ENCODE measurements at places on chromosomes 13 and 19.

DNA sequence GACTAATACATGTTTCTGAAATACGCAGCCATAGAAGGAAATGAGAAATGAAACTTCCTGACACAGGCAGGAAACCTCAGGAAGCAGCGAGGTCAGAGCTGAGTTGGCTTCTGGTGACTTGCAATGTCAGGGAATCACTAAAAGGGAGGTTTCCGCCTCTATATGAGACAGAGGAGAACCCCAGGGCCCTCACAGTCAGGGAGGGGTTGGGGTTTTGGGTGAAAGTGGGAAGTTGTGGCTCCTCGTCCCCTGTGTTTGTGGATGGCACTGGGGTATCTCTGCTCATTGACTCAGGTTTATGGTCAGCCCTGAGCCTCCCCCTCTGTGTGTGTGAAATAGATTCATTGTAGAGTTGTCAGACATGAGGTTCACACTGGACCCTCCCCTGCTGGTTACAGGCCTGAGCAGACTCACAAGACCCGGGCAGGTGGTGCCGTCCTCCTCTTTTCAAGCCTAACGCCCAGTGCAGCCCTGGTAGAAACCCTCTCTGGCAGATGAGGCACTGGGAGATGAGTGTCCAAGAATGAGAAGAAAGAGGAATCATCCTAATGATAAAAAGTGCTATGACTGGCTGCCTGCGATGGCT lies 5.5 kb upstream of the LILRA6 start:
- peak; percentile 30 for DNase-seq

GRCh38 chr19:39139971-39140453 lies 14.4 kb downstream of the PAK4 start:
- DNase-seq, result no peak

DNA sequence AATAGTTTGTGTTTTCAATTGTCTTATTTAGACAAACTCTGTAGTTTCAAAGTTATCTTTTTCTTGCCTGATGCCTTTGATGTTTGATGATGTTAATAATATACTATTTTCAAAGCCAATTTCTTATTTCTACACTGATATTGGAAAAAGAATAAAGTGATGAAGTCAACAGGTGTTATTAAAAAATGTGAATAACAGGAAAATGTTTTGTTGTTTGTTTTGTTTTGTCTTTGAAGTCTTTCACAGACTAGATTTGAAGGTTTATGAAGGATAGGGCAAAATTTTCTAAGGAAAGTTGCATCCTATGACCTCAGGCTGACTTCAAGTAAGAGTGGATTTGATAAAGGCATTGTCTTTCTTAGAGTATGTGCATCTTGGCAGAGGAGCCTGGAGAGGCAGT lies 31.2 kb downstream of the ZNF790 start:
- DNase-seq, result no peak

DNA sequence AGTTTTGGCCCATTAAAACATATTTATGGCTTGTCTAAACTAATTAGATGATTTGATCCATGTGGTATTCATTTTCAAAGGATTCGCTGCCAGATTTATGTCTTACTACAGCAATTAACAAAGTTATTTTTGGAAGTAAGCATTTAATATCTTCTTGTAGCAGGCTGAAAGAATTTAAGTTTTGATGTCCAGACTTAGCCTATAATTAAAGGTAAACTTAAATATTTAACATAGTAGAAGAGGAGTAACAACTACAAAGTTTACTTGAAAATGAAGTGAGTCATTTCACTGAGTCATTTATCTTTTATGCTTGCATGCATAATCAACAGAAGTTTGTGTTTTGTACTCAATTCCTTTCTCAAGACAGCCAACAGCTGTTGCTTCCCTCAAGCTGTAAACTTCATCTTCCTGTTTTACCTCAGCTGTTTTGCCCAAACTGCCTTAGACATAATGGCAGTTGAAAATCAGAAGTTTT lies 58.1 kb downstream of the EDNRB start:
- no peak for DNase-seq

DNA sequence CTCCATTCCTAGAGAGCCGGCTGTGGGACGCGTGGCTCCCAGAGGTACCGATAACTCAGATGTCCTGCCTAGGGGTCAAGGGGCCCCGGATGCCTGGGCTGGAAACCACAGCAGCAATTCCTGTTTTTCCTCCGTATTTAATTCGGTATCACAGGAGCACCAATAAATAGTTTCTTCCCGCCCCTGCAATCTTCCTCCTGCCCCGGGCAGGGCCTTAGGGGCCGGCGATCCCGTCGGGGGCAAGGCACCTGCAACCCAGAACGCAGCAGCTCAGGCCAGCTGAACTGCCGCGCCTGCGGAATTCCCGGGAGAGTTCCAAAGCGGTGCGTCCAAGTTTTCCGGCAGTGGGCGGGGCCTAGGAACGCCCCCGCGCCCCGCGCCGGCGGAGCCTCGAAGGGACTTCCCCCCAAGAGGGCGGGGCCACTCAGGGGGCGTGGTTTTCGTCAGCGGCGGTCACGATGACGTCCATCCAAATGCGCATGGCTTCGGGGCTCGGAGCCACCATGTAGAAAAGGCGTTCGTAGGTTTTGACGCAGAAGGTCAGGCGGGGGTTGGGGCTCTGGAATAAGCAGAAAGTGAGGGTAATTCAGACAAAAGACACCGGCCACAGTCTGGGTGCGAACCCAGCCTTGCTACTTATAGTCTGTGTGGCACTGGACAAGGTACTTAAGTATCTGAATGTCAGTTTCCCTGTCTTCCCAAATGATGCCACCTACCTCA lies 9.7 kb upstream of the LYPD3 start:
- DNase-seq, result peak; percentile 95

DNA sequence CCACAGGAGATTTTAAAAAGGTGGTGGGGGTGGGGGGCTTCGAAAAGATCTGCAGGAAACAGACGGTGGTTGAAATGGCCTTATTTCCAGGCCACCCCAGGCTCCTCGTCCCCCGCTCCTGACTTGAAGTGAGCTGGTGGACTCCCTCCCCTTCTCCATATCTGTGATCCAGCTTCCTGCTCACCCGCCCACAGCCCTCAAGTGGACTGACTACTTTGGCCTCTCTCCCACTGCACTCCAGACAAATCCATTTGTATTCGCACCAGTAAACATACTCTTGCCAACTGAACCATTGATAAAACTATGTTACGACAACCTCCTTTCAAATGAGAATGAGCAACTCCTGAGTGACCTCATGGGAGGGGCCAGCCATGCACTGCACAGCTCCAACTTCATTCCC lies 259.5 kb downstream of the COL4A1 start:
- no peak for DNase-seq

DNA sequence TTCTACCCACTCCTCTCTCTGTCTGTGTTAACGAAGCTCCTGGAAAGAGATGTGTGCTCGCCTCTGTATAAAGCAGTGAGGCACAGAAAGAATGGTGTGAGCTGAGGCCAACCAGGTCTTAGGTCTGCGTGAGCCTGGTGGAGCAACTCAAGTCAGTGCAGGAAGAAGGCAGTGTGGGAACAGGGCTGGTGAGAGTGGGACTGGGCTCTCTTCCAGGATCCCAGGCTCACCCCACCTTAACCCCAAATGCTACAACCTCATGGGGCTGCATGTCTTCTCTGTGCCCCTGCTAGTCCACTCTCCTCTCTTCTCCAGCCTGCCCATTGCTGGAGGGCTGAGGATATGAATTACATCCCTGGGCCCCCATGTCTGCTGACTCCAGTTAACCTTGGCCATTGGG lies 127.4 kb downstream of the DCT start:
- no peak for DNase-seq

DNA sequence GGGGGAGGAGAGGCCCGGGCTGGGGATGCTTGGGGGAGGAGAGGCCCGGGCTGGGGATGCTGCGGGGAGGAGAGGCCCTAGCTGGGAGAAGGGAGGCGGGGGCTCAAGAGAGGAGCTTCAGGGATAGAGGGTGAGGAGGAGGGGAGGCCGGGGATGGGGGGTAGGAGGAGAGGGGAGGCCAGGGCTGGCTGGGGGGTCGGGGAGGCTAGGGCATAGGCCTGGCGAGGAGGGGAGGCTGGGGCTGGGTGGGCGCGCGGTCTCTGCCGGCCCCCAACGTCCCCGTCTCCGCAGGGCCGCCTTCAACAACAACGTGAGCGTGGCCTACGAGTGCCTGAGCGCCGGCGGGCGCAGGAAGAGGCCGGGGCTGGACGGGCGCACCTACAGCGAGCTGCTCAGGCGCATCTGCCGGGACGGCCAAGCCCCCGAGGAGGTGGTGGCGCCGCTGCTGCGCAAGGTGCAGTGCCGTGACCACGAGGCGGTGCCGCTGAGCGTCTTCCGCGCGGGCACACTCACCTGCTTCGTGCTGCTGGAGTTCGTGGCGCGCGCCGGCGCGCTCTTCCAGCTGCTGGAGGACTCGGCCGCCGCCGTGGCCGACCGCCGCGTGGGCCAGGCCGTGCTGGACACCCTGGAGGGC lies 11.4 kb downstream of the TPGS1 start:
- no peak for DNase-seq

GRCh38 chr13:100339411-100339940 lies 249.1 kb downstream of the GGACT start:
- DNase-seq, result no peak

DNA sequence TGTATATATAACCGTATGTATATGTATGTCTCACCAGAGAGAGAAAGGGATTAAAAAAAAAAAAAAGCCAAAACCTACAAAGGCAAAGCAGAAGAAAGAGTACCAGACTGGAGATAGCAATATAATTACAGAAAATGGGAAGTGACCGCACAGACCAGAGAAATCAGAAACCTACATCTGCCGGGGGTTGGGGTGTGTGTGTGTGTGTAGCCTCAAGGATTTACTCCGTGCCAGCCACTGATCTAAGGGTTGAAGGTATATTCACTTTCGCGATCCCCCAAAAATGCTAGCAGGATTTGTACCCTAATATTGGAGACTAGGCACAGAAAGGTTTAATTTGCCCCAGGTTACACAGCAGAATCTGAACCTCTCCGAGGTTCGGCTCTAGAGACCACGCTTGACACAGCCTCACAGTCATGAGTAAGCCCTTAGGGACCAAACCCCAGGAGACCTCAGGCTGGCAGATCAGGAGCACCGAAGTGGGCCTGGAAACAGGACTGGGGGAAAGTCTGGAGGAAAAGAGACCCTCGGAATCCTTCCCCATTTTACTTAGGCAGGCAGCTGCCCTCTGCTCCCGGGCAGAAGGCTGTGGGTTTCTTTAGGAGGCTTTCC lies 14.8 kb downstream of the ARL11 start:
- no peak for DNase-seq

DNA sequence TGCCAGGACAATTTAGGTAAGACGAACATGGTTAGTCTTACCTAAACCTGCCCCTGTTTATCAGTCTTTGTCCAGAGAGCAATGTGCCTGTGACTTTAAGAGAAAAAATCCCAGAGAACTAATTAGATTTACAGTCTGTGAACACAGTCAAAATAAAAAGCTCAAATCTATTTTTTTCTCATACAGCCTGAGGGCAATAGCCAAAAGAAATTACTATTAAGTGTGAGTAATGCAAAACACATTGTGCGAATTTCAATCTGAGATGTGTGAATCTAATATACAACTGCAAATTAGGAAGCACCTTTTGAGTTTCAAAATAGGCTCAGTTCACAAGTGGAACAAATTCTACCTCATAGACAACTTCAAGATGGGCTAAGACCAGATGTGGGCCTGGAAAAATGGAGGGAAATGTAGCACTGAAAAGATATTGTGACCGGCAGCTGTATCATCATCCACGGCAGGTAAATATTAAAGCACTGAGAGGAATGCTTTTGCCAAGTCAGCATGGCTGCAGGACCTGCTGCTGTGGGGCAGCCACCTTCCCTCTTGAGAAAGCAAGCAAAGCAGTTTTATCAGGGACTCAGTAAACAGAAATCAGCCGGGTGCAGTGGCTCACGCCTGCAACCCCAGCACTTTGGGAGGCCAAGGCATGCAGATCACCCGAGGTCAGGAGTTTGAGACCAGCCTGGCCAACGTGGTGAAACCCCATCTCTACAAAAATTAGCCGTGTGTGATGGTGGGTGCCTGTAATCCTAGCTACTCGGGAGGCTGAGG lies 114.8 kb downstream of the KATNAL1 start:
- no peak for DNase-seq

- DNase-seq, result no peak
Observed at GRCh38 chr13:103140001-103140671, 73.9 kb upstream of the SLC10A2 start.

GRCh38 chr19:27906081-27906480 lies 1306.9 kb downstream of the UQCRFS1 start:
- no peak for DNase-seq

DNA sequence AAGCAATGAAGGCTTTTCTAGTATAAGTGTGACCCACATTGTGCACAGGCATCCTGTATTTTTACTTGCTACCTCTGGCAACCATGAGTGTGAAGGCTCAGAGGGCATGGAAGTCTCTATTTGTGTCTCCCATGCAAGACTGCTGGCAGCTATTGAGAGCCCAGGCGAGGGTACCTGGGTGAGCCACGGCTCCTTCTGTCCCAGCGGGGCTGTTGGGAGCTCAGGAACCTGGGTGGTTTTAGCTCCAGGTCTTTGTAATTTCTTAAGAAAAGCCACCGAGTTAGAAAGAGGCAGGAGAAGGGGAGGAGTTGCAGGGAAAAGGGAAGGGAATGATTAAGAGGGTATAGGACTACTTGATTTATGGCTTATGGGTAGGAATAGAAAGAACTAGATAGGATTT lies 190.4 kb upstream of the SOX1 start:
- DNase-seq, result no peak

GRCh38 chr19:34881982-34882381 lies 44.7 kb upstream of the ZNF30 start:
- no peak for DNase-seq

- DNase-seq, result no peak
Observed at GRCh38 chr13:43408274-43408673, 378.5 kb downstream of the ENOX1 start.

DNA sequence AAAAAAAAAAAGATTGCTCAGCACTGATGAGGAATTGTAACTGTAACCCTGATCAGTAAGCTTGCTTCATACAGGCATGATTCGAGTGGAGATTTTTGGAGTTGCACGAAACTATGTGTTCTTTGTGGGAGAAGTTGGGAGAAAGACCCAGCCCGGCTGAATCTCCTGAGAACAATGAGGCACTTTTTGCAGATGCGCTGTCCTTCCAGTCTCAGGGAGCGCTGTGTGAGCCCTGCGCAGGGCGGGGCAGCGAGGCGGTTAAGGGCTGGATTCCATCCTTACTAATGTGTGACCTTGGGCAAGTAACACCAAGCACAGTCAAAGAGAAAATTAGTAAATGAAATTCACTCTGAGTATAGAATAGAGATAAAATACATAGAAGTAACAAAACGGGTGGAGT lies 76.9 kb downstream of the SIPA1L3 start:
- DNase-seq, result no peak

DNA sequence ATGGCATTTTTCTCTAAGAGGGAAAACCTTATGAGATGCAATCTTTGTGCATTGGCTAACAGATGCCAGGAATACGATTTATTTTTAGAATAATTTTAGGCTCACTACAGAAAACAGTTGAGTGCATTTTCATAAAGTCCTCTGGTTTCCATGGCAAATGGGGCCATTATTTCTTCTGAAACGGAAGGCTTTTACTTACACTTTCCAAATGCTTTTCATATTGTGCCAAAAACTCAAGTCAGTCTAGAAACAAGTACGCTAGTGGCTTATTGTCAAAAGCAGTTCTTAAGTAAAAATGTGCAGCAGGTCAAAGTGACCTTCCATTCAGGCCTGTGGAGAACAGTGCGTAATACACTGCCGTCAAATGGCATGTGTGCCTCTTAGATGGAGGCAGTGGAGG lies 628.7 kb downstream of the EFNB2 start:
- no peak for DNase-seq

GRCh38 chr19:38922482-38922881 lies 8.1 kb downstream of the SARS2 start:
- DNase-seq, result no peak

- no peak for DNase-seq
Observed at GRCh38 chr13:99955747-99956472, 15.7 kb downstream of the ZIC5 start.

GRCh38 chr19:58556622-58557220 lies 1.7 kb downstream of the UBE2M start:
- no peak for DNase-seq

GRCh38 chr13:49503951-49504350 lies 8.2 kb downstream of the PHF11 start:
- DNase-seq, result no peak
